Pulmonary artery endothelial cell (primary cell): ENCODE measurements at places on chromosomes 4 and X.

GRCh38 chrX:97199501-97199900 is 315.8 kb downstream of the RPA4 start:
- no peak for DNase-seq

- DNase-seq, result no peak
Observed at GRCh38 chr4:15291122-15291521, 136.7 kb upstream of the C1QTNF7 start.

DNA sequence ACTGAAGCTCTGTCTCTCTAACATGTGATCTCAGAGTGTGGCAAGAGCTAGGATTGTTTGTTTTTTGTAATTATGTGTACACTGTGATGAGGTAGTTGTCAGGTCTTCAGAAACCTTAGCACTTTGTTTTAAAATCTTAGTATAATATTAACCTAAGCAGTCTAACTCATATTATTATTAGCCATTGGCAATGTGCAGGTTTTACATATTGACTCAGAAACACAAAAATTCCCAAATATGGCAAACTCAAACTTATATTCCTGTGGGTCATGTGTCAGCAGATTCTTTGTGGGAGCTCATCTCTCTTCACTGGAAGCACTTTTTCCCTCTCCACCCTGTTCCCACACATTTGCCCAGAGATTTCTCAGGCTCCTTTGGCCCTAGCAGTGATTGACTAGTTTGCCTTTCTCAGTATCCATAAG is 8.2 kb upstream of the PWWP3B start:
- no peak for DNase-seq

GRCh38 chr4:128663325-128663724 is 146.2 kb upstream of the JADE1 start:
- DNase-seq, result no peak

DNA sequence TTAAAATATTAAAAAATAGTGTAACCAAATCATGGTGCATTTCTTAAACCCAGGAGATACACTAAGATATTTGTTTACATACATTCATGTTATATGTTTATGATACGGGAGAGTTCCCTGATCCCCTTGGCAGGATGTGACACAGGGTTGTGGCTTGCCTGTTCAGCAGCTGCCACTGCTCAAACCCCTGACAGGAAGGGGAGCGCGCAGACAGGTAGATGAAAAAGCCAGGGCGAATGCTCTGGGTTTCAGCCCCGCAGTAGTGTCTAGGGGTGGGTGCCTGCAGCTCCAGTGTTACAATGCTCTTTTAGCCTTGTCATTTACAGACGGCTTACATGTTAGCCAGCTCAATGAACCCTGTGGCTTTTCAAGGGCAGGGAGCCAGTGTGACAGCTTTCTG is 1343.8 kb upstream of the IGFBP7 start:
- no peak for DNase-seq

DNA sequence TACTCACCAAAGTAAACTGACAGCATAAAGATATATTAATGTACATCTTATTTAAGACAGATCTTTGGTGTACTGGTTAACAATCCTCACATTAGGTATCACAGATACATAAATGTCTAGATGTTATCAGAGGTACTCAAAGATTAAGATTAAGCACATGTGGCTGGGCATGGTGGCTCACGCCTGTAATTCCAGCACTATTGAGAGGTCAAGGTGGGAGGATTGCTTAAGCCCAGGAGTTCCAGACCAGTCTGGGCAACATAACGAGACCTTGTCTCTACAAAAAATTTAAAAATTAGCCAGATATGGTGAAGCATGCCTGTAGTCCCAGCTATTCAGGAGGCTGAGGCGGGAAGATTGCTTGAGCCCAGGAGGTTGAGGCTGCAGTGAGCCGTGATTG is 145.7 kb upstream of the SH3RF1 start:
- DNase-seq, result no peak

GRCh38 chr4:79223993-79224776 is 101.7 kb downstream of the NAA11 start:
- DNase-seq, result no peak

DNA sequence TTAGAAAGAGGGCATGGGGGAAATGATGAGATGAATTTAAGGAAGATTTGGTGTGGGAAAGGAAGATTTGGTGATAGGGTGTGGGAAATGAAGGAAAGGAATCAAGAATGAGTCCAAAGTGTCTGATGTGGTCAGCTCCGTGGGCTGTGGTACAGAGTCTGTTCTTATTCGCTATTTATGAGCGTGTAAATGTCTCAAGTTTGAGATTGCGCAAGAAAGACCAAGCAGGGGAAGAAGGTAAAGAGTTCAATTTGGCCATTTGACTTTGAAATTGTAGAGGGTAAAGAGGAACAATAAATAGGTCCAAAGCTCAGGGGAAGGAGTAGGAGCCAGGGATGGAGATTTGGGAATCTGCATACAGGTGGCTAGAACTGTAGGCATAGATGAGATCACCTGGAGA is 11.3 kb upstream of the SMS start:
- DNase-seq, result no peak

- no peak for DNase-seq
Observed at GRCh38 chr4:145935253-145936141, 3.1 kb downstream of the ZNF827 start.

GRCh38 chrX:118770133-118770760 is 42.8 kb downstream of the IL13RA1 start:
- DNase-seq, result no peak

GRCh38 chr4:130955520-130955919 is 1859.6 kb downstream of the C4orf33 start:
- no peak for DNase-seq

- no peak for DNase-seq
Observed at GRCh38 chr4:180900781-180901180, 1342.4 kb upstream of the TENM3 start.

DNA sequence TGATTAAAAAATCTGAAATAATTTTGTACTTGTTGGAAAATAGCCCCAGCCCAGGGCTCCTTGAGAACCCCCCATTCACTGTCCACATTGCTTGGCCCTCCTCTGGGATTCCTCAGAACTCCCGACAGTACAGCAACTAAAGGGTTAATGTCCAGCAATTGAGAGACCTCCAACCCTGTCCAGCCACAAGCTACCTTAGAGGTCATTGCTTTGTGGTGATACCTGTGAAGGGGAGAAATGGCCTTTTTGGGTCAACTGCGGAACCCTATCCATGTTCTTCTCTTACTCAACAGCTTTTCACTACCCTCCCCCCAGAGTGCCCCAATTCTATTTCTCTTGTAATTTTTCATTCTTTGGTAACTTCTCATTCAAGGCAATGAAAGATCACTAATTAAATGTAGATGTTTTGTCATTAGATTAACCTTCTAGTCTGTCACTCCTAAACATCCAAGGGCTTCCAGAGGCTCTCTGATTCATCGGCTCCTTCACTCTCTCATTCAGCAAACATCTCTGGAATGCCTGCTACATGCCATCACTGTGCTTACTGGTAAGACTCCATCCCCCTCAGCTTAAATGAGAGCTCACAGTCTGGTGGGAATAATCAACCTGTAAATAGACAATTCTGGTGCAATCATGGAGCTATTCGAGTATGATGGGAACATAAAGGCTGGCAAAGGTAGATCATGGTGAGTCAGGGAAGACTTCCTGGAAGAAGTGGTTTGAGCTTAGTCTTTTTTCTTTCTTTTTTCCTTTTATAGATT is 241.4 kb upstream of the PGRMC2 start:
- DNase-seq, result peak; percentile 85

DNA sequence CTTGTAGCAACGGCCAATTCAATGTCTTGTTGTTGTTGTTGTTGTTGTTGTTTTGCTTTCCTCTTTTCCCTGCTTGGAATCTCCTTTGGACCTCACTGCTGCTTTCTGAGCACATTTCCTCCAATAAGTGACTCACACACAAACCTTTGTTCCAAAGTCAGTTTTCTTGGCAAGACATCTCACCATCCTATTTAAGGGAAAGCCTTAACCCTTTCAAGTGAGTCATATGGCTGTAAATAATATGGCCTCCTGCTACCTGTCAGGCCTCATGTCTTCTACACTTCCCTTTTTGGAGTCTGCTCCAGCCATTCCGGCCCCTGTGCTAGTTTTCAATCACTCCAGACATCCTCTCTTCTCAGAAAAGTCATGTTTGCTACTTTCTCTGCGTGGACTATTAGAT is 79.5 kb upstream of the MAGEB10 start:
- peak; percentile 39 for DNase-seq

DNA sequence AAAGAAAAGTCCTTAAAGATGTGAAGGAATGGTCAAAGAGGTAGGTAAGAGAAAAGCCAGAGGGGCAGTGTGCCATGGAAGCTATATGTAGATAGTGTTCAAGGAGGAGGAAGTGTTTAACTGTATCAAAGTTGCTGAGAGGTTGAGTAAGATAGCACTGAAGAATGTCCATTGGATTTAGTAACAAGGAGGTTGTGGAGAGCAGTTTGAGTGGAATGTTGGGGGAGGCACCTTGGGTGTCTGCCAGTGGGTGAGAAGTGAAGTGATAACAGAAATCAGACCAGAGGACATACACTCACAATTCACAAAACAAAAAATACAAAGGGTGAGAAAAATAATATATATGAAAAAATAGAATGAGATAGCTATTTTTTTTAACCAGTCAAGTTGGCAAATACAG is 121.3 kb upstream of the AMOT start:
- DNase-seq, result no peak

GRCh38 chrX:69045616-69046345 is 119.5 kb downstream of the PJA1 start:
- no peak for DNase-seq

DNA sequence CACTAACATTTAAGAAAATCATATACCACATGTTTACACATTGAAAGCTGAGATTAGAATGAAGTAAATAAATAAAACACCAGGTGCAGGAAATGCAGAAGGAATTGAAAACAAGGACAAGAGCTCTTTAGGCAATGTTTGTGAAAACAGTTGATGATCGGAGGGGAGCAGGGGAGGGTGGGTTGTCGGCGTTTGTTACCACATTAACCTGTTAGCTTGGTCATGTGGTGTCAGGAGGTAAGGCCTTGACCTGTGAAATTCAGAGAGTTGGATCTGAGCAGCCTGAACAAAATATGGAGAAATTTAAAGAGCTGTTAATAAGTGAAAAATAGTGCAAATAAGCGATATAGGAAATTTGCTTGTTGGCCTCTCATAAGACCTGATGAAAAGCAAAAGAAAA is 759.9 kb downstream of the PDHA2 start:
- no peak for DNase-seq

- DNase-seq, result no peak
Observed at GRCh38 chr4:140156529-140157171, 2.7 kb upstream of the MAML3 start.

- DNase-seq, result no peak
Observed at GRCh38 chrX:76420237-76420636, 7.3 kb upstream of the MAGEE1 start.

GRCh38 chr4:119490335-119490734 is 138.3 kb downstream of the PDE5A start:
- peak; percentile 11 for DNase-seq

DNA sequence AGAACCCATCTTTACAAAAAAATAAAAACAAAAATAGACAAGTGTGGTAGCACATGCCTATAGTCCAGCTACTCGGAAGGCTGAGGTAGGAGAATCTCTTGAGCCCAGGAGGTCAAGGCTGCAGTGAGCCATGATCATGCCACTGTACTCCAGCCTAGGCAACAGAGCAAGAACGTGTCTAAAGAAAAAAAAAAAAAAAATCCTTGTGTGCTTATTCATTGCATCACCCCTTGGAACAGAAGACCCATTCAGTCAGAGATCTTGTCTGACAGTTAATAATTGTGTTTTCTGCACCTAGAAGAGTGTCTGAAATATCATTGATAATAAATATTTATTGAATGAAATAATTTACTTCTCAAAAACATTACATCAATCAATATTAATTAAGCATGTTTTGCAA is 97.4 kb upstream of the TBL1X start:
- DNase-seq, result no peak

DNA sequence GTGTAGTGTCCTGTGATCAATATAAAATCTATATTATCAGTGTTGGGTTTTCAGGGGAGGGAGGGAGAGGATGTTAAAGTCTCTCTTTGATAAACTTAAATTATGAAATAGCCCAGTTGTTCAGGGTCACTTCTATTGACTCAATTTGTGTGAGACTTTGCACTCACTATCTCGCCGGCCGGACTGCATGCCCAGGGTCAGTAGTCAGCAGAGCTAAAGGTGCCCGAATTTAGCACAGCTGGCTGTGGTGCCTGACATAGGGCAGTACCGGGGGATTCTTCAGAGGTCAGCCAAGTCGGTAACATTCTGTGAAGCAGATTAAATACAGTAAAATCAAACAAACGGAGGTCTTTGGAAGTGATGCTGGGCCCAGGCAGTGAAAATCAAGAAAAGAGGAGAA is 19.2 kb downstream of the GABRQ start:
- DNase-seq, result no peak

GRCh38 chr4:7068279-7068842 is 497 bp upstream of the GRPEL1 start:
- DNase-seq, result no peak

- no peak for DNase-seq
Observed at GRCh38 chr4:147104768-147105167, 159.1 kb upstream of the TTC29 start.

DNA sequence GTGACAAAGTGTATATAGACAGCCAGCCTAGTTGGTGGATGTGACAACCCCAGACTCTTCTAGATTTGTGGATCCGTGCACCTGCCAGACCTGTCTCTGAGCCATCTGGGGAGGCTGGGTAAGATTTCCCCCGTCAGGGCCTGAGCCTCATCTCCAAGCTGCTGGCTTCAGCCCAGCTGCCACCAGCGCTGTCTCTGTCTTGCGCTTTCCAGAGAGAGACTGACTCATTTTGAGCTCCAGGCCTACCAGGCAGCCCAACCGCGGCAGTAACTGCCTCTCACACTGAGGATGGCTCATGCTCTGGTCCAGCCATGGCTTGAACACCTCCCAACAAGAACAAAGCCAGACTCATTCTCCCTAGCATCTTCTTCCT is 26.4 kb downstream of the NOP14 start:
- DNase-seq, result no peak

DNA sequence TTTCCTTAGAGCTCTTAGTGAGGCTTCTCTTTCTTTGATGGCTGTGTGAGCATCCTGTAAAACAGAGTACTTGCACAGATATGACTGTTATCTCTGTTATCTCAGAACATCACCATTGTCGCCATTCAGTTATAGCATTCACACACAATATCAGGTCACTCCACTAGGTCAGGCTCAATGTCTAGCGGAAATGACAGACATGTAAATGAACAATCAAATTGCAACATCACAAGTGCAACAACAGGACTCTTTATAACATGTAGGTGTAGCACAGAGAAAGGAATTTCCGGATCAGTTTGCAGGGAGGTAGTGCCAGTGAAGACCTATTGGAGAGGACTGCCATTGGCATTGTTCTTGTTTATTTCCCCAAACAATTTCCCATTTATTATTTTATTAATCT is 43.2 kb upstream of the IGSF1 start:
- no peak for DNase-seq

- no peak for DNase-seq
Observed at GRCh38 chr4:100960232-100960631, 387.1 kb downstream of the PPP3CA start.

GRCh38 chrX:76127341-76127740 is 45.5 kb upstream of the PBDC1 start:
- DNase-seq, result no peak
